Ureter (tissue), 1 donor: ENCODE measurements at places on chromosomes 11 and 22.

- no peak for DNase-seq
Measured at GRCh38 chr11:118635642-118636041, 28.2 kb downstream of the PHLDB1 start.

- DNase-seq, result no peak
Measured at GRCh38 chr11:34870548-34871196, 45.5 kb downstream of the APIP start.

DNA sequence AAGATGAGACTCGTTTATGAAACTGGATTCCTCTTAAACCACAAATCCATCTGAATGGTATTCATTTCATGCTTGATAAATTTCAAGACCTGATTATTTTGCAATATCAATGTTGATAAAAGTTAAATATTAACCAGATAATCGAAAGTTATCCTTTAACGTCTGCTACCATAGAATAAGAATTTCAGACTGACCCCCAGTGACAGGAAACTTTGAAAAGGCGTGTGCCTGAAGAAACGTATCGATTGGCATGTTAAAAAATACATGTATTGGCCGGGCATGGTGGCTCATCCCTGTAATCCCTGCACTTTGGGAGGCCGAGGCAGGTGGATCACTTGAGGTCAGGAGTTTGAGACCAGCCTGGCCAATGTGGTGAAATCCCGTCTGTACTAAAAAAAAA lies 13.9 kb downstream of the SCGB1A1 start:
- no peak for DNase-seq

DNA sequence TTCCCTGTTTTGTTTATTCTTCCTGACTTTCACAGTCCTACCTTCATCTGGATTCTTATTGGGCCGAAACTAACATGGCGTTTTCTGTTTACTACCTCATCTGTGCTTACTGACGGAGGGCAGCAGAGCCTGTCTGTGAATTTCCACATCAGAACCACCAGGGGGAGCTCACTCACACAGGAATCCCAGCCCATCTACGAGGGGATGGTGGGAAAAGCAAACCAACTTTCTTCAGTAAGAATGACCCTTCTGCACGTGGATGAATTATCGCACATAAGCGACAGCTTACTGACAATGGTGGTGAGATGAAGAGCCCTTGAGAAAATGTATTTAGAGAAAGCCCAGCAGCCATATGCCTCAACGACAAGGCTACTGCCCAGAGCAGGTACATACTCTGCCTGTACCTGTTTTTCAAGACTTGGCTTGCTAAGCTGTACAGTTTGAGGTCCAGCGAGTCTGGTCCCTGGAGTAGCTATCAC lies 42.5 kb downstream of the LARGE2 start:
- DNase-seq, result peak; percentile 71

GRCh38 chr11:12404436-12404835 lies 27.1 kb downstream of the PARVA start:
- DNase-seq, result peak; percentile 61
